Hematopoietic multipotent progenitor cell treated with erythropoietin and hydrocortisone succinate and interleukin-3 and kit ligand, for 17 days (in vitro differentiated cells): ENCODE measurements at places on chromosomes 2 and 18.
A peak's percentile ranks its signal among the peaks of the same experiment; 100 is the strongest.

DNA sequence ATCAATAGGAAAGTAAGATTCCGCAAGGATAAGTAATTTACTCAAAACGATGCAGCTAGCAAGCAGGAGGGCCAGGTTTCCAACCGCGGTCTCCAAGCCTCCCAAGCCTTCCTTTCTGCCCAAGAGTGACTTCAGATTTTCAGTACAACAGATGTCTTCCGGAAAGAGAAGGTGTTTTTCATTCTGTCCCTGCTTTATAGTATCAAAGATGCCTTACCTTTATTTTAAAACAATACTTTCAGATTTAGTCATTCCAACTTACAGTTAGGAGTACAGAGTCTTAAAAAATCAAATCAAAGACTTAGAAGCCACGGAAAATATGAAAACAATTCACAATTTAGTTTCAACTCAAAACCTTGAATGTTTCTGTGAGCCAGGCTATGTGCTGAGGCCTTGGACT, 43.6 kb downstream of the CYB5A start:
- no peak for DNase-seq

GRCh38 chr2:189821953-189822748, 37.9 kb downstream of the PMS1 start:
- DNase-seq = no peak

DNA sequence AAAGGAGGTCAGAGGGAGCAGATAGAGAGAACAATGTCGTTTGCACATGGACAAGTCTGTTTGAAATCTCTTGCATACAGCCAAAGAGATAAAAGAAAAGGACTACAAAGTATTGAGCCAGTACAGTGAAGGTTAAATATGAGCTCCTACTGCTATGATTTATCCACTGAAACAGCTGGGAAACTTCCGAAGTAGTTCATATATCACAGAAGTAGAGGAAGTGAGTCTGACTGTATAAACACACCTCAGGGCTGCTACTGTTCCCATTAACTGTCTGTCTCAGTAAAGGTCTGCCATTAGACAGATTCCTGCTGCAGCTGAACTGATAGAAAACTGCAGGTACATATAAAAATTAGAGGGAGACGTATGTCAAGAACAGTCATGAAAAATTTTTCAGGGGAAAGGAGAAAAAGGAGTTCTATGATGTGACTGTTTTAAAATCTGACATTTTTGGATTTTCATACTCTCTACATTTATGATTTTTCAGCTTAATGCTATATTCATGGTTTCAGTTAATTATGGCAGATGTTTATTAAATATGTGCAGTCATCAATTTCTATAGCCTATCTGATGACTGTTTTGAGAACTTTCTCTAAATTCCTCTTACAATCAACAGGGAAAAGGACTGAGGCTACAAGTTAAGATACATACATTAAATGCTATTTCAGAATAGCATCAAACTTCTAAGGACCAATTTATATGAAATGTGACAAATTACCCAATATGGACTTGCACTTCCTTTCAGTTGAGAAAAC, 364.7 kb downstream of the ERBB4 start:
- no peak for DNase-seq

- DNase-seq = no peak
These were observed 17.8 kb upstream of the TMEM18 start for GRCh38 chr2:694906-695510.

DNA sequence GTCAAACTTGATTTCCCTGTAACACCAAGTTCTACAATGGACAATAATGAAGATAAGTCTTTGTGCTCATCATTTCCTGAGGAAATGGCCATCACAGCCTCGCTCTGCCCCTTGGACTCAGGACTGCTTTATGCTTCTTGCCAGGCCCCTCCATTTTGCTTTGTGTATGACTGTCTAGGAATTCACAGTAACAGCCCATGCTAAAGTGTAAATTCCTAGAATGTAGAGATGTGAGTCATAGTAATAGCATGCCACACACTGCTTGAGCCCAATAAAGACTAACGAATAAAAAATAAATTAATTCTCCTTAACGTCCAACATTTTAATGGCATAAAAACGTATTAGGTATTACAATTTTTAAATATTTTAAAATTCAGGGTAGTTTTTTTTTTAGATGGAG, 226.5 kb downstream of the PID1 start:
- no peak for DNase-seq

- no peak for DNase-seq
These were observed 19.1 kb downstream of the MXD1 start for GRCh38 chr2:69933839-69934613.

- DNase-seq = no peak
These were observed 32.8 kb downstream of the ZNF892 start for GRCh38 chr2:95240091-95240490.

- no peak for DNase-seq
These were observed 85.1 kb upstream of the TTC39C start for GRCh38 chr18:23929362-23929930.

GRCh38 chr2:20934236-20934635, 109.6 kb downstream of the APOB start:
- no peak for DNase-seq

DNA sequence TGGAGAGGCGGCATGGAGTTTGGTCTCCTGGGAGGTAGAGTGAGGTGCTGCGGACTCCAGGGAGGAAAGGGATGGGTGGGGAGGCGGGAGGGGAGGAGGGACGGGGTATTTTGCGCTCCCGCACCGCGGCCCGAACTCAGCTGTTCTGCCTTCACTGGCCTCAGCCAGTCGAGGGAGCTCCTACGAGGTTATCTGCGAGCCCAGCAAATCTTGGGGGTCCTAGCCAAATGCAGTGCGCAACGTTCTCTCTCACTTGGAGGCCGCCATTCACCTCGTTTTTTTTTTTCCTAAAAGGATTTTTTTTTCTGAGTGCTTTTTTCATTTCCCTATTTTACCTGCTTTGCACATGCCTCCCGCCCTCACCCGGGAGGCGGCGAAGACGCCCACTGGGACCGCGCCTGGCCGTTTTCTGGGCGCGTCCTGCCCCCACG, 877 bp upstream of the BCL2L11 start:
- DNase-seq = no peak

DNA sequence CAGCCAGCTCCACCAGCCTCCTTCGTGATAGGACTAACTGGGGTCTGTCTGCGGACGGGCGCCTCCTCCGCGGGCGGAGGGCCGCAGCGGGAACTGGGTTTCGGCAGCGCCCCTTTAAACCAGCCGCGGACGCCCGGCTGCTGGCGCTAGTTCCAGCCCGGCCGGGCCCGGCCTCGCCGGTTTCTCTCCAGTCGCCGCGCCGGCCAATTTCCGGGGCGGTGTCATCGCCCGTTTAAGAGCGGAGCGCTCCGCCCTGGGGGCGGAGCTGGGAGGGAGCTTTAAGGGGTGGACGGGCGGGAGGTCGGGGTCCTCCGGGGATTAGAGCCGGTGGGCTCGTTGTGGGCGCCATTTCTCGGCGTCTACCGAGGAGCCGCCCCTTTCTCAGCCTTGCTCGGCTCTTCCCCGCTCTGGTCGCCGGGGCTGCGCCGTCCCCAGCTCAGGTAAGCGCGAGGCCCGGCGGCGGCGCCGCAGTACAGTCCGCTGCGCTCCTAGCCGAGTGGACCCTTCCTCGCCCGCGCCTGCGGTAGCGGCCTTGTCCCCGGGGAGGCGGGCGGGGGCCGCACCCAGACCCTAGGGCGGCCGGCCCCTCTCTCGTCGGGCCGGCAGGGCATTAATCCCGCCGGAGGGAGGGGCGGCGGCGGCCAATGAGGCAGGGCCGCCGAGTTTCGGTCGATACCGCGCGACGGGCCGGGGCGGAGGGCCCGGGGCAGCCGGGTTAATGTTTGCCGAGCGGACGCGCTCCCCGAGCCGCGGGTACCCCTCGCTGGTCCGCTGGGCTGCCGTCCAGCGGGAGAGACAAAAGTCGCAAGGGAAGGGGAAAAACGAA, at the start of gene EPB41L5:
TSS of gene EPB41L5 (plus strand) at position 307 of the 826 bp plus-strand sequence. CDS start 6,008 bp downstream, outside the sequence.
- DNase-seq = peak; percentile 42

- DNase-seq = no peak
These were observed 317.8 kb downstream of the EPHA4 start for GRCh38 chr2:221254299-221254698.

GRCh38 chr2:221896505-221897151, 324.5 kb upstream of the EPHA4 start:
- DNase-seq = no peak

DNA sequence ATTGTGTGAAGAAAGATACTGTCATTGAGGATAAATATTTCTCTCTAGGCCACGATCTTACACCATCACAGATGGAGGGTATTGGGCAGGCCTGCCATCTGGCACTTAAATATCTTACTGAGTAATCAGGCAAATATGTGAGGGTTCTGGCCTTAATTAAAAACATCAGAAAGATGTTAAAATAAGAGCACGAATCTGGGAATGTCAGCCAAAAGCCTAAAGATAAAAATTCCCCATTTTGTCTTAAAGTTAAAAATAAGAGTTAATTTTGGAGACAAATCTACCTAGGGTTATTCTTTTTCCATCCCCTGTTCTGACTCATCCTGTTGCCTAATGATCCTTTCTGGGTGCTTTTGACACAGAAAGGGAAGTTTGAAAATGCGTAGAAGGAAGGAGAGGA, 121.0 kb downstream of the SUCLG1 start:
- no peak for DNase-seq

DNA sequence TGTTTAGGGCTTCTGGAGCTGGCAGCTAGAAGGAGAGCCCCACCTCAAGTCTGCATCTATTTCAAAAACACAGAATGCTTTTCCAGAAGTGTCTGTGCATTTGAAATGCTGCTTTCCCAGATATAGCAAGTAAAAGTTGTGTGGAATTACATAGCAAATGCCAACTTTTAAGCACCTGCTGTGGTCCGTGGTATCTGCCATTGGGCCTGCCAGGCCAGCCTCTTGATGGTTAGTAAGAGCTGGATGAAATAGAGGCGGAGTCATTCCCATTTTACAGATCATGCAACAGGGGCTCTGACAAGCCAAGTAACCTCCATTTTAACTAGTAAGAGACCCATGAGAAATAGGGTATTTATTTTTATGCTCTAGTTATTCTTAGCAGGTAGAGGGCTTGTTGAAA, 61.6 kb downstream of the MGAT5 start:
- no peak for DNase-seq

- DNase-seq = no peak
These were observed 161.0 kb upstream of the ID2 start for GRCh38 chr2:8520791-8521344.

- DNase-seq = no peak
These were observed 23.2 kb upstream of the ACSL3 start for GRCh38 chr2:222837643-222838056.
